ENCODE measurements at places on chromosomes 6 and 20. TPM values are rescaled to one million over a fixed set of nuclear protein-coding genes. Genes with fewer than 3 reads are reported as not detected.

Gene IL20RA
- not detected for total RNA-seq

- no peak overlapping the region for H3K4me3 ChIP-seq
- no peaks in the 10 kb centered on the region for H3K4me1 ChIP-seq
- DNase-seq: no peak
- H3K27me3 ChIP-seq: no peaks in the 10 kb centered on the region
These were observed 16.0 kb downstream of the TM9SF4 start for GRCh38 chr20:32125506-32125905.

DNA sequence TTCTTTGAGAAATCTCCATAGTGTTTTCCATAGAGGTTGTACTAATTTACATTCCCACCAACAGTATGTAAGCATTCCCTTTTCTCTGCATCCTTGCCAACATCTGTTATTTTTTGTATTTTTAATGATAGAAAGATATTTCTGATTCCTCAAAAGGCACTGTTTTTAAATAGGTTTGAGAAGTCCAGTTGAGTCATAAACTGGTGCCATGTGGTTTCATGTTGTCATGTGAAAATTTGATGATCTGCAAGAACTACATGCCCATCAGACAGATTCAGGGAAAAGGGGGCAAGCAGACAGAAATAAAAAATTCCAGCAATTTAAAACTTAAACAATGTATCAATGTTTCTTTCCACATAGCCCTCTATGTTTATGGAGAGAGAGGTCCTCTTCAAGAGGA is 227.5 kb downstream of the KCNQ5 start:
- H3K4me3 ChIP-seq: no peak overlapping the region
- H3K36me3 ChIP-seq: 0 out of 2 replicates have a peak, but pooled peaks cover 4% of the 10 kb centered on the region
- no peak overlapping the region for H3K27ac ChIP-seq
- H3K4me1 ChIP-seq: peaks cover 31% of the 10 kb centered on the region

DNA sequence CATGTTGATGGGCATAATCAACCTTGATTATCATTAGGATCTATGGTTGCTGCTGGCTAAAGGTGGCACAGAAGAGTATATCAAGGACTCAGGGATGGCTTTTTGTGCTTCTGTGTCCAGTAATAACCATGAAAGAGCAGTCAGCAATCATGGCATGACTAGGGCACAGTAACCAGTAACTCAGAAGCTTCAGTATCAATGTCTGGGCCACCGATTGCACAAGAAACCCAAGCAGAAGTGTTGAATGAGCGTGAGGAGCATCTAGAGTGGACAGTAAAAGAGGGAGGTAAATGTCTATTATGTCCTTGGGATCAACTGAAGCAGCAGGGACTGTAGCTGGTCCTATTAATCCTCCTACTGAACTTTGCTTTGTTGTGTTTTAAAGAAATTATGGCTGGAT is 81.5 kb upstream of the F13A1 start:
- H3K27me3 ChIP-seq: no peaks in the 10 kb centered on the region
- no peak overlapping the region for H3K27ac ChIP-seq
- H3K4me1 ChIP-seq: no peaks in the 10 kb centered on the region
- H3K36me3 ChIP-seq: no peaks in the 10 kb centered on the region

GRCh38 chr6:20370393-20370792 is 31.3 kb upstream of the E2F3 start:
- peaks cover 33% of the 10 kb centered on the region for H3K4me1 ChIP-seq
- H3K36me3 ChIP-seq: 0 out of 2 replicates have a peak, but pooled peaks cover 7% of the 10 kb centered on the region
- no peak overlapping the region for H3K27ac ChIP-seq
- H3K27me3 ChIP-seq: peaks cover 19% of the 10 kb centered on the region

DNA sequence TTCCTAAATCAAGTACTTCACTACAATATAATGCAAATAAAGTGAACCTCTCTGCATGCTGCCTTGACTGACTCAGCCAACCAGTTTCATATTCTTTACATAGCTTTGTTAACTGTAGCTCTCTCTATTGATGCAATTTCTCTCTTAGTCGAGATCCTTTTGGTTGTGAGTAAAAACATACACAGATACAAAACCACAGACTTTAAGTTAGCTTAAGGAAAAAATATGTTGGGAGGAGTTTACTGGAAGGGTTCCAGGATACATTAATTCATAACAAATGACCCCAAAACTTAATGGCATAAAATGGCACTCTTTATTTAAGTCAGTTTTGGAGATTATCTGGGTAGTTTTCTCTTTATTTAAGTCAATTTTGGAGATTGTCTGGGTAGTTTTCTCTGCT is 15.7 kb downstream of the HTR1E start:
- H3K36me3 ChIP-seq: no peaks in the 10 kb centered on the region
- peaks cover 4% of the 10 kb centered on the region for H3K27me3 ChIP-seq
- DNase-seq: no peak
- no peaks in the 10 kb centered on the region for H3K4me1 ChIP-seq
- H3K4me3 ChIP-seq: no peak overlapping the region

GRCh38 chr6:170447561-170447930 is 105.6 kb downstream of the PSMB1 start:
- no peak for DNase-seq
- H3K27me3 ChIP-seq: peaks cover 10% of the 10 kb centered on the region
- no peak overlapping the region for H3K4me3 ChIP-seq

Gene BMP5
- not detected for total RNA-seq

GRCh38 chr6:28336284-28337120 is 554 bp upstream of the ZSCAN31 start:
- H3K27ac ChIP-seq: no peak overlapping the region
- no peak overlapping the region for H3K4me3 ChIP-seq
- DNase-seq: no peak
- no peaks in the 10 kb centered on the region for H3K36me3 ChIP-seq

DNA sequence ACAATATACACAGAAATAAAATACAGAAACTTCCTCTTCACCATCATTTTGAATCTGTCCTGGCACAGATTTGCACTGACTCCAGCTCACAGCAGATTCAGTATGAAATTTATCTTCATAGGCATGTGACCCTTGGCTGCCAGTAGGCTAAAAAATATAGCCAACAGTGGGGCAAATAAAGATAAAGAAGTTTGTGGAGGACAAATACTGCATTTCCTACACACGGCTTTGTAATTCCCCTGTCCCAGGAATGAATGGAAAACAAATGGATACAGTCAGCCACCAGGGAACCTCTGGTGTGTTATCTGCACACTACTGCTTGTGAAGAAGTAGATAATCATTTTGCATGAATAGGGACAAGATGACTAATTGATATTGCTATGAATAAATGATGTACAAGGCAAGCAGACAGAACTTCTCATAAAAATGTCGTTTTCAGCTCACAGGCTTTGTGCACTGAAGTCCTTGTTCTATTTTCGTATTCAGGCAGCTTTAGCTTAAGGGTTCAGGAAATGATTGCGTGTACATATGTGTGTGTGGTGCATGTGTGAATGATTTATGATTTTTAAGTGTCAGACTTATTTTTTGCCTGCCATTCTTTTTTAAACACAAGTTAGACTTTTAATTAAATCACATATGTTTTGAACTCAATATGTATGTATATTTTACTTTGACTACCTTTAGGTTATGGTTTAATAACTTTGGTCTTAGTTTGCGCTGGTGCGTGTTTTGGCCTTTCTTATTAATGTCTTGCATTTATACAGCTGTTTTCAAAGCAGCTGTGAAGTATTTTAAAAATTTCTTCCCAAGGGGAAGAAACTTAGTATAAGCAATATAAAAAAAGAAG is 543.8 kb upstream of the JAG1 start:
- no peak for DNase-seq
- no peak overlapping the region for H3K4me3 ChIP-seq
- peaks cover 1% of the 10 kb centered on the region for H3K27me3 ChIP-seq
- H3K4me1 ChIP-seq: peaks cover 35% of the 10 kb centered on the region
- no peaks in the 10 kb centered on the region for H3K36me3 ChIP-seq

DNA sequence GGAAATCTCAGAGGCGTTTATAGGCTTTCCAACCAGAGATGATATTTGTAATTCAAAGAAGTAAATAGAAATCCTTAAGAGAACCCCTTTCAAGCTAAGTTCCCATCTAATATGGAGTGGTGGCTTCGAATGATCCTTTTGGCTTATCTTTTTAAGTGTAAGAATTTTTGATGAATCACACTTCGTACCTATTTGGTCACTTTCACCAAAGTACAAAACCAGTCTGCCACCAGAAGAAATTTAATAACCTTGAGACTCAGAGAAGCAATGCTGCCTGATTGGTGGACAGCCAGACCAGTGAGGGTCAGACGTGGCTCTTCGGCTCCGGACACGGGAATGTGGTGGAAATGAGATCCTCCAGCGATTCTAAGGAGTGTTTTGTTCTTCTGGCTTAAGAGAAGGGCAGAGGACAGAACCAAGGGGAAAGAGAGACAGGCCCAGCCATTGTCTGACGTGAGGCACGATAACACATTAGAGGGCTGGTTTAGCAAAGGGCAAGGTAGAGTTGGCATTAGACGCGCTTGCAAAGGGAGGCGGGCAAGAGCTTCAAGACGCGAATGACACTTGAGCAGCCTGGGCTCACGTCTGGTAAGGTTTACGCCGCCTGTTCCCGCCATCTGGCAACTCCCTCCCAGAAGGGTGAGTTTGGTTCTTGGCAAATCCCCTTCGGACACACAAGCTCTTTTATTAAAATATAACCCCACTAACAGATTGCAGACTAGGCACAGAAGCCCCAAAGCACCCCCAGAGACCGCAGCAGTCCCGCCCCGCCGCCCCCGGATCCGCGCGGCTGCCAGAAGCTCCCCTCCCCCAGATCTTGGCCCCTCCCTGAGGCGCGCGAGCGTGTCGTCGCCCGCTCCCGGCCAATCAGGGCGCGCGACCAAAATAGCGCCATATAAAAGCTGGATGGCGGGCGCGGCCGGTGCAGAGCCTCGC is 50.0 kb upstream of the EZR start:
- H3K27me3 ChIP-seq: peaks cover 4% of the 10 kb centered on the region
- H3K4me3 ChIP-seq: peak overlapping the region; percentile 85
- H3K36me3 ChIP-seq: no peaks in the 10 kb centered on the region
- DNase-seq: no peak
- H3K4me1 ChIP-seq: peaks cover 37% of the 10 kb centered on the region
- peak overlapping the region; percentile 90 for H3K27ac ChIP-seq

GRCh38 chr6:32954986-32955802 is 2.3 kb upstream of the HLA-DMA start:
- no peak overlapping the region for H3K4me3 ChIP-seq
- H3K27ac ChIP-seq: no peak overlapping the region
- H3K27me3 ChIP-seq: peaks cover 3% of the 10 kb centered on the region

Gene DEFB121
- not detected for total RNA-seq

DNA sequence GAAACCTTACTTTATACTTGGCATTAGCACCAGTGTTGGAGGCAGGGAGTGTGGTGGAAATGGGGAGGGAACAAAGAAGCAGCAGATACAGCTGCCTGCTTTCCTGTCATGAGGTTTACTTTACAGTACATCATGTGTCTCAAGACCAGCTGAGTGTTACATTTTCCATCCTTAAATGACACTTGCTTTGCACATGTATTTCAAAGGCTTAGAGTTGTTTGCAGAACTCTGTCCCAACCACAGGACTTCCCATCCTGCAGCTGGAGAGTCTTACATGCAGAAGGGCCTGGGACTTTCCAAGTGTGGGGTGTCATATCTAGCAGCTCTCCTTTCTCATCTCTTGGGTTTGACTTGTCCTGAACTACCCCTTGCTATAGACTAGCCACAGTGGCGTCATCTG is 395.9 kb downstream of the DHX35 start:
- H3K4me3 ChIP-seq: no peak overlapping the region
- peaks cover 3% of the 10 kb centered on the region for H3K27me3 ChIP-seq
- H3K4me1 ChIP-seq: no peaks in the 10 kb centered on the region
- H3K27ac ChIP-seq: no peak overlapping the region
- no peak for DNase-seq

DNA sequence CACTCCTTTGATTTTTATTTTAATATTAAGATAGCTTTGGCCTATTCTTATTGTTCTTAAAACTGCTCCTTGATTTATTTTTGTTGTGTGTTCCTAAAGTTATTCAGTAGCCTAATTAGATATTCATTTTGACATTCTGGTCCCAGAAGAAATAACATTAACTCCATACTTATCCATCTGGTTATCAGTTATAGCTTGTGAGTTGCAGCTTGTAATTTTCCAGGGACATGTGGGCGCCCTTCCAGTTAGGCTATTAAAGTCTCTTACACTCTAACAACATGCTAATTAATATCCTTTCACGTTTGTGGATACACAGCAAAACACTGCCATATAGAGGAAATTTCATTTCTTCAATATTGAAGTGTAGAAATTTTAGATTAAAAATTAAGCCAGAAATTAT is 987.5 kb downstream of the HACE1 start:
- H3K27me3 ChIP-seq: no peaks in the 10 kb centered on the region
- no peak overlapping the region for H3K27ac ChIP-seq
- no peak overlapping the region for H3K4me3 ChIP-seq
- H3K4me1 ChIP-seq: no peaks in the 10 kb centered on the region
- DNase-seq: no peak

DNA sequence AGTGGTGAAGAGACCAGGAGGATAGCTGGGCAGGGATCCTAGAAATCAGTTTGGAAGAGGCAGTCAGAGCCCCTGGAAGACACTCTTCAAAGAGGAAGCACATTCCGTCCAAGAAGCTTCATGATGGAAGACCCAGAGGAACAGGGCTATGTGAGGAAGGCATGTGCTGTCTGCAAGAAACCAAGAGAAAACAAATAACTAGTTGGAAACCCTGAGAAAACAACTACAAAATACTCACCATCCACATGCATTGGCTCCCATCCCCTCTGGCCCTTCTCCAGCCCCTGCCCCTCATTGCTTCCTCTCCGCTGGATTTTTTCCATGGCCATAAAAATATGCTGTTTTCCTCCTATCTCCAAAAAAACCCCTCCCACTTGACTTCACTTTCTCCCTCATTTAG is 40.9 kb upstream of the SMOC2 start:
- DNase-seq: no peak
- no peaks in the 10 kb centered on the region for H3K27me3 ChIP-seq
- no peak overlapping the region for H3K27ac ChIP-seq
- H3K4me1 ChIP-seq: no peaks in the 10 kb centered on the region
- no peak overlapping the region for H3K4me3 ChIP-seq

DNA sequence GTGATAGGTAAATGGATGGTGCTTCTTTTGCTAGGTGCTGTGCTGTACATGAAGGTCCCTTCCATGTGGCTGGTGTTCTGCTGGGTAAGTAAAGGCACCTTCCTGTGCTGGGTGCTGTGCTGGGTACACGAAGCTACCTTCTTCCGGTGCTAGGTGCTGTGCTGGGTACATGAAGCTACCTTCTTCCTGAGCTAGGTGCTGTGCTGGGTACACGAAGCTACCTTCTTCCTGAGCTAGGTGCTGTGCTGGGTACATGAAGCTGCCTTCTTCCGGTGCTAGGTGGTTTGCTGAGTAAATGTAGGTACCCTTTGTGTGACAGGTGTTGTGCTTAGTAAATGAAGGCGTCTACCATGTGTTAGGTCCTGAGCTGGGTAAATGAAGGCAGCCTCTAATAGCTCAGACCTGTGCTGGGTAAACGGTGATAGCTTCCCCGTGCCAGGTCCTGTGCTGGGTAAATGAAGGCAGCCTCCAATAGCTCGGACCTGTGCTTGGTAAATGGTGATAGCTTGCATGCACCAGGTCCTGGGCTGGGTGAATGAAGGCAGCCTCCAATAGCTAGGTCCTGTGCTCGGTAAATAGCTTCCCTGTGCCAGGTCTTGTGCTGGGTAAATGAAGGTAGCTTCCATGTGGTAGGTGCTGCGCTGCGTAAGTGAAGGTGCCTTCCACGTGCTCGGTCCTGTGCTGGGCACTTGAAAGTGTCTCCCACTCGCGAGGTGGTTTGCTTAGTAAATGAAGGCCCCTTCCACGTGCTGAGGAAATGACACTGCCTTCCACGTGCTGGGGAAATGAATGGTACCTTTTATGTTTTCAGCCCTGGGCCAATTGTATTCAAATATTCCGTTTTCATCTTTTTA is 115.5 kb downstream of the ERMARD start:
- peaks cover 6% of the 10 kb centered on the region for H3K36me3 ChIP-seq
- no peak overlapping the region for H3K4me3 ChIP-seq
- H3K27me3 ChIP-seq: no peaks in the 10 kb centered on the region
- H3K27ac ChIP-seq: no peak overlapping the region
- H3K4me1 ChIP-seq: no peaks in the 10 kb centered on the region

Gene ADGRF5
- total RNA-seq: not detected

Measured in HFFc6 (cell line).